Activated CD4-positive, alpha-beta memory T cell treated with anti-CD3 and anti-CD28 coated beads for 36 hours (primary cell): ENCODE measurements at places on chromosomes 13 and 19. TPM values are rescaled to one million over a fixed set of nuclear protein-coding genes. Genes with fewer than 3 reads are reported as not detected.
A peak's percentile ranks its signal among the peaks of the same experiment; 100 is the strongest.

Gene RNF225
- 0.21 TPM for total RNA-seq

- peaks cover 4% of the 10 kb centered on the region for H3K27me3 ChIP-seq
- no peaks in the 10 kb centered on the region for H3K36me3 ChIP-seq
- no peak overlapping the region for H3K27ac ChIP-seq
These were observed 29.0 kb upstream of the NBEA start for GRCh38 chr13:34913040-34913439.

Gene NPAS1
- not detected for total RNA-seq

DNA sequence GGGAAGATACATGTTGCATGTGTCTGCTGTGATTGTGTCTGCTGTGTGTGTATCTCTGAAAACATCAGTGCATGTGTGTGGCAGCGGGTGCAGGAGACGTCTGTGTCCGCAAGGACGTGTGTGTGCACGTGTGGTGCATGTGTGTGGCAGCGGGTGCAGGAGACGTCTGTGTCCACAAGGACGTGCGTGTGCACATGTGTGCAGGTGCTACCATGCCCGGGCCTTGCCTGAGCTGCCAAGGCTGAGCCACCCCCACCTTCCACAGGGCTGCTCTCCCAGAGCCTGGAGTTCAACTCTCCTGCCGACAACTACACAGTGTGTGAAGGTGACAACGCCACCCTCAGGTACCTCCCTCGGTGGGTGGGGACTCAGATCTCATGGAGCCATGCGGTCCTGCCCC is 10.4 kb downstream of the IGLON5 start:
- H3K27ac ChIP-seq: no peak overlapping the region
- H3K4me3 ChIP-seq: no peak overlapping the region
- peaks cover 2% of the 10 kb centered on the region for H3K4me1 ChIP-seq
- H3K36me3 ChIP-seq: no peaks in the 10 kb centered on the region
- no peak for DNase-seq
- H3K27me3 ChIP-seq: peaks cover 42% of the 10 kb centered on the region

DNA sequence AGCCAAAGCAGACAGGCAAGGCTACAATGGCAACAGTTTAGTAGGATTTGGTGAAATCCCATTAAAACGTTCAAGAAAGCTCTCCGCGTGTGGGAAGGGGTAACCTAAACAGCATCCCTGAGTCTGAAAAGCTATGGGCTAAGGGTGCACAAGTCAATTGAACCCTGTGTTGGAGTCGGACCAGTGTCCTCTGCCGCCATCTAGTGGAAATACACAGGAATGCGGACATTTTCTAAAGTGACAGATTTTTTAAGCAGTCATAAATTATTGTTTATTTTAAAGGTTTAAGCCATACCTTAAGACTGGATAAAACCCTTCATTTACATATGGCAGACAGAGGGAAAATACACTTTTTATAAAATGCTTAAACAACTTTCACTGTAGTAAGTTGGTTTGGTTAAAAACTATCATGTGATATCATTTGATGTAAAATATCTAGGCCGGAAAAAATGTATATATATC is 26.5 kb upstream of the LSM14A start:
- no peaks in the 10 kb centered on the region for H3K27me3 ChIP-seq
- no peak overlapping the region for H3K27ac ChIP-seq
- peak; percentile 66 for DNase-seq

Gene EIF3K
- 273 TPM for total RNA-seq

Gene TMEM59L
- 0.40 TPM for total RNA-seq

- H3K36me3 ChIP-seq: no peaks in the 10 kb centered on the region
- peaks cover 4% of the 10 kb centered on the region for H3K4me1 ChIP-seq
- DNase-seq: no peak
- no peak within 1 kb of the TSS for H3K27ac ChIP-seq
These were observed at the start of gene HCN2 for GRCh38 chr19:589693-590395. Gene HCN2 (plus strand): TSS chr19:589881. CDS start chr19:589946, 65 bp downstream.

Gene KLF2
- 1.7 TPM for total RNA-seq

Gene TEX29
- 0.39 TPM for total RNA-seq

DNA sequence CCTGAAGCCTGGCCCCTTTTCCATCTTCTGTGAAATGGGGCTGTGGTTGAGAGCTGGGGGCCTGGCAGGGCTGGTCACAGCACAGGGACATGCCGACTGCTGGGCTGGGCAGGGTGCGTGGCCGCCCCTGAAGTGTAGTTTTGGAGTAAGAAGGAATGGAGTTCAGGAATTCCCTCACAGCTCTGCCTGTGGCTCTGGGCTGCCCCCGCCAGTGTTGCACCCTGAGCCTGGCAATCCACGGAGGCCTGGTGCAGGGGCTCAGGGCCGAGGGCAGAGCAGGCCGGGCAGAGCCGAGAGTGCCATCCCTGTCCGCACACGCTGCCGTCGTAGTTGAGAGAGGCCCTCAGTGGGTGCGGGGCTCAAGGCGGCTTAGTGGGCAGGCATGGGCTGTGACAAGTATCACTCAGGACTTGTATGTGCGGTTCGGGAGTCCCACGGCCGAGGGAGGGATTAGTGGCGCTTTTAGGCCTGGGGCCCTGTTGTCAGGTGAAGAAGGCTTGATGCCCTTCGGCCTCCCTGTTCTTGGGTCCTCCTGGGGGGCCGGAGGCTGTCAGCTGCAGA is 9.7 kb downstream of the SPPL2B start:
- no peak overlapping the region for H3K27ac ChIP-seq
- H3K27me3 ChIP-seq: no peaks in the 10 kb centered on the region
- DNase-seq: no peak
- H3K4me3 ChIP-seq: no peak overlapping the region

Gene OLFM4
- not detected for total RNA-seq

Gene CCNE1
- 29.7 TPM for total RNA-seq

DNA sequence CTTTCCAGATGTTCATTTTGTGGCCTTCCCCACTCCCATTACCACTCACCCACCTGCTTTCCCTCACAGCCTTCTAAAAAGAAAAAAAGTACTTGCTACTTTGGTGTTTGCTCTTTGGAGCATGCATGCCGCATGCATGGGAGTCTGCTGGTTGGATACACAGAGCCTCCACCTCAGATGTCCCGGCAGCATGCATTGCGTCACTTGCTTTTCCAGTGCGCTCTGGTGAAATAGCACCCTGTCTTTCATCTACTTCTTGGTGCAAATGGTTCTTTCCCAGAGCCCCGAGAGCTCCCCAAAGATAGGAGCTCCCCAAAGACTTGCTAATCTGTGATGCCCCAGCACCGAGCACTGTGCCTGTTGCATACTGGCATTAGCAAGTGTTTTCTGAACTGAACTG is 333.2 kb upstream of the ZNF507 start:
- H3K27ac ChIP-seq: no peak overlapping the region
- no peaks in the 10 kb centered on the region for H3K4me1 ChIP-seq
- no peaks in the 10 kb centered on the region for H3K36me3 ChIP-seq
- no peaks in the 10 kb centered on the region for H3K27me3 ChIP-seq
- no peak overlapping the region for H3K4me3 ChIP-seq

Gene ZNF536
- total RNA-seq: not detected

- DNase-seq: no peak
- no peaks in the 10 kb centered on the region for H3K27me3 ChIP-seq
- peak overlapping the region; percentile 93 for H3K27ac ChIP-seq
- peaks cover 72% of the 10 kb centered on the region for H3K4me1 ChIP-seq
- H3K4me3 ChIP-seq: peak overlapping the region; percentile 97
These were observed 4.7 kb downstream of the RASA3 start for GRCh38 chr13:114127473-114128347.
